ENCODE measurements at places on chromosomes 5 and 9. TPM values are rescaled to one million over a fixed set of nuclear protein-coding genes. Genes with fewer than 3 reads are reported as not detected.

The DPH7 gene
- total RNA-seq: 30.2 TPM

The GDF9 gene
- 0.94 TPM for total RNA-seq

The TTC23L gene
- total RNA-seq: 0.76 TPM

The C9orf152 gene
- 1.7 TPM for total RNA-seq

The PCDHGA4 gene
- total RNA-seq: 0.07 TPM

The IL5 gene
- not detected for total RNA-seq

The LHX3 gene
- not detected for total RNA-seq

The SCGB3A2 gene
- not detected for total RNA-seq

The ZNF300 gene
- 9.1 TPM for total RNA-seq

The ADAMTS19 gene
- not detected for total RNA-seq

The PRUNE2 gene
- not detected for total RNA-seq

GRCh38 chr5:81162501-81162900, 70.6 kb upstream of the CKMT2 start:
- H3K27me3 ChIP-seq: no peaks in the 10 kb centered on the region
- no peak overlapping the region for H3K27ac ChIP-seq
- no peak for DNase-seq
- peaks cover 18% of the 10 kb centered on the region for H3K4me1 ChIP-seq
- H3K4me3 ChIP-seq: no peak overlapping the region

DNA sequence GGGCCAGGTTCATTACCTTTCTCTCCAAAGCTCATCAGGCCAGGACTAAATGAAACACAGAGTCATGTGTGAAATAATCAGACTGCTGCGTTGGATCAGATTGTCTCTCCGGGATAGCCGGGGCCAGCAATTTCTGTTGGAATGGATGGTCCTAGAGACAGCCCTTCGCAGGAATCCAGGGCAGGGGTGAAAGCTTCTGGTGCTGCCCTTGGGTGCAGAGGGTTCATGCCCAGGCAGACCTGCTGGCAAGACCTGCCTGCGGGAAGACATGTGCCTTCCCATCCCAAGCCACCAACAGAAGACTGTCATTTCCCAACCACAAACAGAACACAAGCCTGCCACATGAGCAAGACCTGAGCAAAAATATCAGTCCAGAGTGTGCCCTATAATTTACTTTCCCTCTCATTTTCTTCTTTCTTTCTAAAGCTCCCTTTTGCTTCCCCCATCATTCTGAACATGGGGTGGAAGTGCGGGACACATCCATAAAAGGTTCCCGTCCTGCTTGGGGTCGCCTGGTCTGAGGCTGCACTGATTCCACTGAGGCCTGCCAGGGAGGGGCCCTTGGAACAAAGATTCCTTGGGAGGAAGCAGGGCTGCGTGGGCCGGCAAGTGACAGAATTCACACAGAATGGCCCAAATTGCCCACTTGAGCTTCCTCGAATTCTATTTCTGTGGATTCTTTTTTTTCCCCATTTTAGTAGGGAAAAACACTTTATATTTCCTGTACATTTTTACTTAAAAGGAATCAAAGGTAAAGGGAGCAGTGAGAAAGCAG, 57.3 kb downstream of the UBE2QL1 start:
- no peak for DNase-seq
- H3K4me1 ChIP-seq: no peaks in the 10 kb centered on the region
- H3K27ac ChIP-seq: no peak overlapping the region
- H3K27me3 ChIP-seq: peaks cover 7% of the 10 kb centered on the region
- H3K36me3 ChIP-seq: no peaks in the 10 kb centered on the region
- H3K4me3 ChIP-seq: no peak overlapping the region

DNA sequence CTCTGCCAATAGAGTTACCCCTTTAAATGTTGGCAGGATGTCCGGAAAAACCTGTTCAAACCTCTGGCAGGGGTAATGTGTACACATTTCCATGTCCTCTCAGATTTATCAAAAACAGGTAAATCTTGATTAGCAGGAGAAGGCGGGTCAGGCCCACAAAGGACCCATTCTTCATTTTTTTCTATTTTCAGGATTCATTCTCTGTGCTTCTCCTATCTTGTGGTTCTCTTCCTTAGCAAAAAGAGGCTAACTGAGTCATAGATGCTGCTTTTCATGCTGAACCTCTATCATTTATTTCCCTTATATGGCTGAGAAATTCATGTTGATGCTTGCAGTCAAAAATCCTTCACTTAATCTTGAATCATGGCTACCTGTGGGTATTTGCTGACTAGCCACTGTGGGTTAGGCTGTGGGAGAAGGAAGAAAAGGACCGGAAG, 112.7 kb upstream of the IQGAP2 start:
- peaks cover 69% of the 10 kb centered on the region for H3K4me1 ChIP-seq
- DNase-seq: peak; percentile 82
- peak overlapping the region; percentile 94 for H3K27ac ChIP-seq
- peak overlapping the region; percentile 37 for H3K4me3 ChIP-seq
- no peaks in the 10 kb centered on the region for H3K27me3 ChIP-seq

- H3K27ac ChIP-seq: no peak overlapping the region
- DNase-seq: no peak
- H3K4me3 ChIP-seq: no peak overlapping the region
- no peaks in the 10 kb centered on the region for H3K36me3 ChIP-seq
- H3K4me1 ChIP-seq: no peaks in the 10 kb centered on the region
Measured at GRCh38 chr5:108149369-108149768, 232.5 kb downstream of the FBXL17 start.

- DNase-seq: no peak
- no peak overlapping the region for H3K27ac ChIP-seq
- H3K36me3 ChIP-seq: peaks cover 6% of the 10 kb centered on the region
Measured at GRCh38 chr5:134043793-134044792, 39.3 kb upstream of the VDAC1 start.

DNA sequence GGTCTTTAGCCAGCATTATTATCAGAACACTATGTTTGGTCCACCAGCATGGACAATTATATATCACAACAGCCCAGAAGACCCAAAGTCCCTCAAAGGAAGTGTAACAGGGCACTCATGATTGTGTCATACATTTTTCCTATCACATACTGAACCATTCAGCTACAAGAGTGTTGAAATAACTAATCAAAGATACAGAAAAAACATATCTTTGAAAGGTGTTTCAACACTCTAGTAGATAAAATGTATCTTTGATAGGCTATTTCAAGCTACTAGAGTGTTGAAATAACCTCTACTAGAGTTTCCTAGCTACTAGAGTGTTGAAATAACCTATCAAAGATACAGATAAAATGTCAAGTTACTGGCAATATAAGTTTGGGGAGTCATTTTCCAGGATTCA, 545.0 kb downstream of the PRR16 start:
- H3K27ac ChIP-seq: no peak overlapping the region
- H3K4me3 ChIP-seq: no peak overlapping the region
- H3K27me3 ChIP-seq: no peaks in the 10 kb centered on the region
- DNase-seq: no peak
- no peaks in the 10 kb centered on the region for H3K4me1 ChIP-seq

GRCh38 chr5:149924486-149924885, 20.1 kb downstream of the PDE6A start:
- DNase-seq: no peak
- peaks cover 5% of the 10 kb centered on the region for H3K4me1 ChIP-seq
- no peak overlapping the region for H3K4me3 ChIP-seq

- peaks cover 29% of the 10 kb centered on the region for H3K4me1 ChIP-seq
- H3K27me3 ChIP-seq: no peaks in the 10 kb centered on the region
- H3K4me3 ChIP-seq: no peak overlapping the region
- no peak overlapping the region for H3K27ac ChIP-seq
Measured at GRCh38 chr5:126107381-126107780, 315.8 kb upstream of the GRAMD2B start.

DNA sequence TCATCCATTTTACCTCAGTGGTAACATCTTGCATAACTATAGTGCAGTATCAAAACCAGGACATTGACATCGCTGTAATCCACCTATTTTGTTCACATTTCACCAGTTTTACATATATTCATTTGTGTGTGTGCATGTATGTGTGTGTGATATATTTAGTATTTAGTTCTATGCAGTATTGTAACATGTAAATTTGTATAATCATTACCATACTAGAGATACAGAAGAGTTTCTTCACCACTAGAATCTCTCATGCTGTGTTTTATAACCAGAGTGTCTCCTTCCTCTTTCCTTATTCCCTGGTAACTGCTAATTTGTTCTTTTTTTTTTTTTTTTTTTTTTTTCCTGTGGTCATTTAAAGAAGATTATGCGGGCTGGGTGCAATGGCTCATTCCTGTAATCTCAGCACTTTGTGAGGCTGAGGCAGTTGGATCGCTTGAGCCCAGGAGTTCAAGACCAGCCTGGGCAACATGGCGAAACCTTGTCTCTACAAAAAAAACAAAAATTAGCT, 11.0 kb downstream of the RASA1 start:
- no peak for DNase-seq
- H3K4me3 ChIP-seq: no peak overlapping the region
- H3K27ac ChIP-seq: no peak overlapping the region
- peaks cover 92% of the 10 kb centered on the region for H3K36me3 ChIP-seq
- H3K4me1 ChIP-seq: peaks cover 80% of the 10 kb centered on the region

GRCh38 chr9:129347316-129348120, 169.5 kb upstream of the IER5L start:
- H3K27ac ChIP-seq: no peak overlapping the region
- peaks cover 12% of the 10 kb centered on the region for H3K4me1 ChIP-seq
- DNase-seq: no peak
- peaks cover 11% of the 10 kb centered on the region for H3K36me3 ChIP-seq

GRCh38 chr9:113011911-113012381, at the start of gene ZNF883:
Gene ZNF883, minus strand, starts transcription at chr9:113012192.
- no peaks in the 10 kb centered on the region for H3K4me1 ChIP-seq
- DNase-seq: peak; percentile 46
- H3K27me3 ChIP-seq: peaks cover 12% of the 10 kb centered on the region
- H3K4me3 ChIP-seq: peak within 1 kb of the TSS; percentile 64
- H3K27ac ChIP-seq: no peak within 1 kb of the TSS

DNA sequence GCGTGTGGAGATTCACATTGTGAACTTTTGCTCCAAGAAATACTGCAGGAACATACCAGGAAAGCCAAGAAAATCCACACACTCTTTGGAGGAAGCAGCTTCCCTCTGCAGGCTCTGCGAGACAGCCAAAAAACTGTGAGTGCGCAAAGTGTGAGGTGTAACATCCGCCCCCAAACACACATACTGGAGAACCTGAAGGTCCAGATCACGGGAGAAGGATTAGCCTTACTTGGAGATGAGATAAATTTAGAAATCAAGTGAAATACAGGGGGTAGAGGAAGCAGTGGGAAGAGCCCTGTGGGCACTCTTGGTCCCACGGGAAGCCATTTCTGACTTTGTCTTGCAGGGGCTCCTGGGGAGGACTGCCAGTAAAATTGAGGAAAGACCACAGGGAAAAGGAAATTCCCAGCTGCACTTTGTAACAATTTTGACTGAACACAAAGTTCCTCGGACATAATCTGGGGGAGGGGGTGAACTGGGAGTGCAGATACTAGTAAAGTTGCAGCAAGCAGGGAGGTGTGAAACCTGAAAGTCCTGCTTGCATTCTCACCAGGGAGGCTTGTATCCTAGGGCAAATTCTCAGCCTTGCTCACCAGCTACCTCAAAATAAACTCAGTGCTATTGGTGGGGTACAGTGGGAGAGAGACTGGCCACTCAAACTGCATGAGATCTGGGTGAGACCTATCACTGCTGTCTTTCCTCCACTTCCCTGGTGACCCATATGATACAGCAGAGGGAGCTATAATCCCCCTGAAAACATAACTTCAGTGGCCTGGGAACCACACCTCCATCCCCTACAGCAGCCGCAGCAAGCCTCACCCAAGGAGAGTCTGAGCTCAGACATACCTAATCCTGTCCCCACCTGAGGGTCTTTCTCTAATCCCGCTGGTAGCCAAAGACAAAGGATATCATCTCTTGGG, 109.1 kb downstream of the ALDH1A1 start:
- H3K27me3 ChIP-seq: no peaks in the 10 kb centered on the region
- no peak overlapping the region for H3K27ac ChIP-seq
- H3K4me3 ChIP-seq: no peak overlapping the region

GRCh38 chr5:133705331-133705730, 93.0 kb upstream of the FSTL4 start:
- no peaks in the 10 kb centered on the region for H3K4me1 ChIP-seq
- no peaks in the 10 kb centered on the region for H3K36me3 ChIP-seq
- no peak for DNase-seq

DNA sequence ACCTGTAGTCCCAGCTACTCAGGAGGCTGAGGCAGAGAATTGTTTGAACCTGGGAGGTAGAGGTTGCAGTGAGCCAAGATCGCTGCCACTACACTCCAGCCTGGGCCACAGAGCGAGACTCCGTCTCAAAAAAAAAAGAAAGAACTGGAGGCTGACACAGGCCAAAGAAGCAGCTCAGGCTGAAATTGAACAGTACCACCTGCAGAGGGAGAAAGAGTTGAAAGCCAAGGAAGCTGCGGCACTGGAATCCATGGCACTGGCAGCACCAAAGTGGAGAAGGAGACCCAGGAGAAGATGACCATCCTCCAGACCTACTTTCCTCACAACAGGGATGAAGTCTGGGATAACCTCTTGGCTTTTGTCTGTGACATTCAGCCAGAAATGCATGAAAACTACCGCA, 11.3 kb upstream of the TMEM141 start:
- H3K4me3 ChIP-seq: no peak overlapping the region
- H3K27ac ChIP-seq: no peak overlapping the region
- H3K4me1 ChIP-seq: peaks cover 23% of the 10 kb centered on the region

GRCh38 chr9:130200038-130200849, 28.0 kb downstream of the NCS1 start:
- no peak for DNase-seq
- no peak overlapping the region for H3K4me3 ChIP-seq
- no peak overlapping the region for H3K27ac ChIP-seq
- no peaks in the 10 kb centered on the region for H3K4me1 ChIP-seq

GRCh38 chr5:139684350-139684880, 36.3 kb downstream of the CXXC5 start:
- H3K27ac ChIP-seq: no peak overlapping the region
- H3K27me3 ChIP-seq: no peaks in the 10 kb centered on the region
- no peak overlapping the region for H3K4me3 ChIP-seq
- peaks cover 15% of the 10 kb centered on the region for H3K4me1 ChIP-seq
- H3K36me3 ChIP-seq: peaks cover 68% of the 10 kb centered on the region

GRCh38 chr9:22643541-22643940, 196.9 kb downstream of the DMRTA1 start:
- H3K4me3 ChIP-seq: no peak overlapping the region
- H3K27ac ChIP-seq: no peak overlapping the region
- H3K27me3 ChIP-seq: no peaks in the 10 kb centered on the region
- no peaks in the 10 kb centered on the region for H3K36me3 ChIP-seq

DNA sequence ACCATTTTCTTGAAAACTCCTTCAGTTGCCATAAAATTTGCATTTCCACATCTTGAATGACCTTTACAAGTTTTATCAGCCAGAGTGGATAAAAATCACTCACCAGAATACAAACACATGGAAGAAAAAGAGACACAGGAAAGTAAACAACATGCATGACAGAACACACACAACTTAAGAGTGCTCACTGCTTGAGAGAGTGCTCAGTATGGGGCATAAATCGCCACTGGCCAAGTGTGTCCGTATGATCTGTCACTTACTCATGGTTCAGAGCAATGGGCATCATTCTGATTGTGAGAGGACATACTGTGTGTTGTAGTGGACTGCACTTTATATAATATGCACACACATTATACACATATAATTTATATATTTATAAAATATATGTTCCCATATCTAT, 155.6 kb upstream of the NTRK2 start:
- DNase-seq: no peak
- H3K36me3 ChIP-seq: no peaks in the 10 kb centered on the region
- H3K27me3 ChIP-seq: peaks cover 23% of the 10 kb centered on the region

- H3K4me1 ChIP-seq: no peaks in the 10 kb centered on the region
- H3K27me3 ChIP-seq: no peaks in the 10 kb centered on the region
- no peak overlapping the region for H3K27ac ChIP-seq
- H3K4me3 ChIP-seq: no peak overlapping the region
- no peak for DNase-seq
Measured at GRCh38 chr5:125424402-125425141, 678.1 kb upstream of the ZNF608 start.
